ENCODE measurements at places on chromosomes 3 and 15. TPM values are rescaled to one million over a fixed set of nuclear protein-coding genes. Genes with fewer than 3 reads are reported as not detected.

GRCh38 chr15:76936671-76937070 is 5.1 kb downstream of the RCN2 start:
- DNase-seq: no peak
- H3K4me3 ChIP-seq: no peak overlapping the region
- H3K4me1 ChIP-seq: peaks cover 17% of the 10 kb centered on the region
- no peaks in the 10 kb centered on the region for H3K27me3 ChIP-seq

Gene CLDN16
- total RNA-seq: not detected

Gene EPHA3
- total RNA-seq: not detected

Gene CEP70
- total RNA-seq: 15.6 TPM

GRCh38 chr3:115436767-115437301 is 186.5 kb upstream of the GAP43 start:
- H3K4me1 ChIP-seq: no peaks in the 10 kb centered on the region
- H3K36me3 ChIP-seq: no peaks in the 10 kb centered on the region
- no peak overlapping the region for H3K4me3 ChIP-seq
- no peak overlapping the region for H3K27ac ChIP-seq

DNA sequence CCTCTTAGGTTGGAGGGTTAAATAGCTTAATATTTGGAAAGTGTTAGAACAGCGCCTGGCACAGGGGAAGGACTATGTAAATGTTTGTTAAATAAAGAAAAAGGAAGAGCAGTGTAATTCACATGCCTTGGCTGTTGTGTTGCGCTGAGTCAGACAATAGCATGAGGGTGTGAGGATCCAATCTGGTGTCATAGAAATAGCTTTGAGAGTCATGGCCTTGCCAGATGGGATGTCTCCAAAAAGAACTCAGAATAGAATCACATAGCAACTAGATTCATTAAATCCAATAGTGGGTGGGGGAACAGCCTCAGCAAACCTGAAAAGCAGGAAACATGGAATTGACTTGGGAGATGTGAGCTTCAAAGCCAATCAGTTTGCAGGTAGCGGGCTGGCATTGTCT is 3.9 kb upstream of the RBSN start:
- H3K27ac ChIP-seq: no peak overlapping the region
- no peaks in the 10 kb centered on the region for H3K27me3 ChIP-seq
- H3K36me3 ChIP-seq: no peaks in the 10 kb centered on the region
- DNase-seq: no peak
- no peak overlapping the region for H3K4me3 ChIP-seq
- peaks cover 14% of the 10 kb centered on the region for H3K4me1 ChIP-seq

Gene TRAT1
- total RNA-seq: 85.0 TPM

Gene CYP8B1
- not detected for total RNA-seq

GRCh38 chr3:69239063-69239462 is 116.7 kb upstream of the LMOD3 start:
- no peak for DNase-seq
- H3K27me3 ChIP-seq: no peaks in the 10 kb centered on the region
- peaks cover 17% of the 10 kb centered on the region for H3K4me1 ChIP-seq
- no peak overlapping the region for H3K4me3 ChIP-seq
- no peaks in the 10 kb centered on the region for H3K36me3 ChIP-seq
- H3K27ac ChIP-seq: no peak overlapping the region

DNA sequence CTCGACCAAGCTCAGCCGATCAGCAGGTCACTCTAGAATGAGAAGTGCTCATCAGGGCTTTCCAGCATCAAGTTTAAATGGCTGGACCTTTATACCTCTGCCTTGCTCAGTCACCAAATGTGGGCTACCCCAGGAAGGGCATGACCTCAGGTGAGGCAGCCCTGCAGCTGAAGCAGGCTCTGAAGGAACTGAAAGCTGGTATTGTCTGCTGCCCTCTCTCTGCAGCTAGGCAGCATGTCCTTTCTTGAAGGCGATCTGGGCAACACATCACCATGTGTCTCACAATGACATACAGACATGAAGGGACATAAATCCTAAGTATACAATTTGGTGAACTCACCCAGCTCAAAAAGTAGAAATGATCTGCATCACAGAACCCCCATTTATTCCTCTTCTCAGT is 38.7 kb upstream of the ARID3B start:
- H3K4me3 ChIP-seq: no peak overlapping the region
- peaks cover 6% of the 10 kb centered on the region for H3K36me3 ChIP-seq
- H3K27ac ChIP-seq: no peak overlapping the region
- H3K27me3 ChIP-seq: no peaks in the 10 kb centered on the region
- DNase-seq: no peak

Gene SLC28A2
- not detected for total RNA-seq

Gene GOLGA6L10
- 2.3 TPM for total RNA-seq

DNA sequence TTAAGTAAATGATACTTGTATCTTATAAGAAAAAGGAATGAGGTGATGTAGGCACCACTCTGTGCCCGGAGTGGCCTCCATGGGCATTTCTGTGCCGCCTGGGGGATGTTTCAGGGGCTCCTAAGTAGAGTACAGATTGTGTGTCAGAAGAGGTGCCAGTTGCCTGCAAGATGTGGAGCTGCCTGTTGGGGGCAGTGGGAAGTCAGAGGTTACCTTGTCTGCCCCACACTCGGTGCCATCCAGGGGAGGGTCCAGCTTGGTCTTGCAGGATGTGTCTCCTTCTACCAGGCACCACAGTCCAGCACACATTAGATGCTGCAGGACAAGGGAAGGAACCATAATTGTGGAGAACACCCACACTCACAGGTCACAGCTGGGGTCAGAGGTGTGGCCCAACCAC is 208.8 kb downstream of the ADAMTS17 start:
- H3K27me3 ChIP-seq: no peaks in the 10 kb centered on the region
- H3K27ac ChIP-seq: no peak overlapping the region
- H3K4me3 ChIP-seq: no peak overlapping the region
- no peaks in the 10 kb centered on the region for H3K4me1 ChIP-seq
- H3K36me3 ChIP-seq: no peaks in the 10 kb centered on the region

- no peak for DNase-seq
- no peaks in the 10 kb centered on the region for H3K36me3 ChIP-seq
- no peak overlapping the region for H3K4me3 ChIP-seq
Observed at GRCh38 chr3:127395663-127396355, 108.0 kb upstream of the PRR20G start.

DNA sequence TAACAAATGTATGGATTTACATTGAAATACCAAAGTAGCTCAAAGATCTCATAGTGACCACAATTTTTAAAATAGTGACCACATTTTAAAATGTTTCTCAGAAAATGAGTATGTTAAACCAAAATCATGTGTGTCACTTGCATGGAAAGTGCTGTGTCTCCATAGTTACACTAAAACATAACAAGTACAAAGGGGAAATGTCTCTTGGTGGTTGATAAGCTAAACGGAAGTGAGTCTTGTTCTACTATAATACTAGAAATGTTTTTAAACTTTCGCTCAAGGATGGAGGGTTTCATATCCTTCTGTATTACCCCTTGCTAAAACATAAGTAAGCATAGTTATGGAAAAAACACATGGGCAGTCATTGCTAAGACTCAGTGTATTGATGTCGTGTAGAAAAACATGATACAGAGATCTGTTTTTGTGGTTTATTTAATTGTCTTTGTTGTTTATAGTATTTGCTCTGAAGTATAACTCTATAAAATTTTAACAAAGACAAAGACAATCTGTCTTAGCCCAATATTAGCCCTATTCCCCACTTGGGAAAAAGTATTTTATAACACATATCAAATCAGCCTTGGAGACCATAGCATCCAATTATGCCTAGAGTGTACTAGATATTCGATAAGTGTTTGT is 27.0 kb upstream of the DENND4A start:
- H3K36me3 ChIP-seq: no peaks in the 10 kb centered on the region
- peak overlapping the region; percentile 95 for H3K27ac ChIP-seq
- peak overlapping the region; percentile 61 for H3K4me3 ChIP-seq

Data from CD4-positive, CD25-positive, alpha-beta regulatory T cell (primary cell).